NCI-H510A treated with DMSO at 0.1 percent for 48 hours (cell line): ENCODE measurements at places on chromosomes 6 and 20.

DNA sequence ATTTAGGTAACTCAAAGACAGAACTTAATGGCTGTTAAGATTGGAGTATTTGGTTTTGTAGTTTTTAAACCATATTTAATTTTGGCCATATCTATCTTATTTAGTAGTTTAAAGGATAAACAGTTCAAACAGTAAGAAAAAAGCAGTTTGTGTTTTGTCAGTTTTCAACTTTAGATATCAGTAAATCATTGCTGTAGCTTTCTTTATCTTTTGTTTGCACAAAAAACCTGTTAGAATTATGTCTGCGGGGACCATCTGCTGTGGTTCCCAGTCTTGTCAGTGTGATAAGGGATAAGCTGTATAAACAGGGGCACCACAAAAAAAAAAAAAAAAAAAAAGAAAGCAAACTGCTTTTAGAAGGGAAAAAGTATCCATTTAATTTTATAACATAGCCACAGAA is 40.9 kb downstream of the CDKAL1 start:
- peak; percentile 27 for DNase-seq

DNA sequence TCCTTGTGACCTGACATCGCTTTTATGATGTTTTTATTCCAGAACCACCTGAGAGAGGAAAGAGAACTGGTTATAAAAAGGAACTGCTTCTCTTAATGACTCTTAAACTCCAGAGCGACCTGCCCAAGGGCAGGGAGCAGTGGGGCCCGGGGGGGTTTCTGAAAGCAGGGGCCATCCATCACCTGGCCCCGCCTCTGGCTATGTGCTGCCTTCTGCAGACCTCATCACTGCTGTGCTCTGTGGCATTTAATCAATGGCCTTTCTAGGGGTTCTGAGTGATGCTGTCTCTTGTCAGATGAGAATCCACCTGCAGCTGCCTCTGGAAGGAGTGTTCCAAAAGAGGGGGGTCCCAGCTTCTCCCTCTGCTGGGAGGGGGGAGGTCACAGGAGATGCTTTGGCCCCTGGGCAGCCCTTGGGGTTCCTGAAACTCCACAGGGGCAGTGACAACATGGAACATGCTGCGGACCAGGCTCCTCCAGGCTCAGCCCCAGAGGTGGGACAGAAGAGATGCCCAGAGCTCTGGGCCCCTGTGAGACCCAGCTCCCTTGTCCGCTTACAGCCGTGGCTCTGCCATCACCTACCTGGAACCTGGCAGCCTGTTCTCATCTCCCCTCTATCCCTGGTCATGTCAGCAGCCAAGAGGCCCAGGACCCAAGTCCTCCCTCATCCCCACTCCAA is 177.1 kb upstream of the SULF2 start:
- DNase-seq: no peak

- DNase-seq: no peak
Observed at GRCh38 chr6:14614631-14615030, 497.1 kb downstream of the CD83 start.

GRCh38 chr20:14126856-14127255 is 131.5 kb downstream of the MACROD2 start:
- no peak for DNase-seq

DNA sequence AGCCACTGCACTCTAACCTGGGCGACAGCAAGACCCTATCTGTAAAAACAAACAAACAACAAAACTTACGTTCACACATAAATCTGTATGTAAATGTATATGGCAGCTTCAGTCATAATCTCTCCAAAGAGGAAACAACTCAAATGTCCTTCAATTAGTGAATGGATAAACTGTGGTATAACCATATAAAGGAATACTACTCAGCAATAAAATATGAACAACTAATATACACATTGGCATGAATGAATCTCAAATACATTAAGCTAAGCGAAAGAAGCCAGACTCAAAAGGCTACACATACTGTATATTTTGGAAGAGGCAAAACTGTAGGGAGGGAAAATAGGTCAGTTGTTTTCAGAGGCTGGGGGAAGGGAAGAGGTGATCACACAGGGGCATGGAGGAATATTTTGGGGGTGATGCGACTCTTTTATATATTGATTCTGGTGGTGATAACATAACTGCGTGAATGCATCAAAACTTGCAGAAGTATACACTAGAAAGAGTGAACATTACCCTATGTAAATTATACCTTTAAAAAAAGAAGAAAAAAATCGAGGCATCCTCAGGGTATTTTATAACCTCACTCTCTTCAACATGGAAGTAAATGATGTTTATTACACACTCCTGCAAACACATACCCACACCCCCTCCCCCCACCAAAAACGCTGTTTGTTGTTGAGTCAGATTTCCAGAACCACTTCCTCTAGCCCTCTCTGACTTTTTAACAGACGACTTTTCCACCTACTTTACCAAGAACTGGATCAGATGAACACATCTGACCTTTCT is 115.2 kb upstream of the RNF24 start:
- no peak for DNase-seq

- no peak for DNase-seq
Observed at GRCh38 chr6:169881398-169881797, 130.0 kb downstream of the ERMARD start.

DNA sequence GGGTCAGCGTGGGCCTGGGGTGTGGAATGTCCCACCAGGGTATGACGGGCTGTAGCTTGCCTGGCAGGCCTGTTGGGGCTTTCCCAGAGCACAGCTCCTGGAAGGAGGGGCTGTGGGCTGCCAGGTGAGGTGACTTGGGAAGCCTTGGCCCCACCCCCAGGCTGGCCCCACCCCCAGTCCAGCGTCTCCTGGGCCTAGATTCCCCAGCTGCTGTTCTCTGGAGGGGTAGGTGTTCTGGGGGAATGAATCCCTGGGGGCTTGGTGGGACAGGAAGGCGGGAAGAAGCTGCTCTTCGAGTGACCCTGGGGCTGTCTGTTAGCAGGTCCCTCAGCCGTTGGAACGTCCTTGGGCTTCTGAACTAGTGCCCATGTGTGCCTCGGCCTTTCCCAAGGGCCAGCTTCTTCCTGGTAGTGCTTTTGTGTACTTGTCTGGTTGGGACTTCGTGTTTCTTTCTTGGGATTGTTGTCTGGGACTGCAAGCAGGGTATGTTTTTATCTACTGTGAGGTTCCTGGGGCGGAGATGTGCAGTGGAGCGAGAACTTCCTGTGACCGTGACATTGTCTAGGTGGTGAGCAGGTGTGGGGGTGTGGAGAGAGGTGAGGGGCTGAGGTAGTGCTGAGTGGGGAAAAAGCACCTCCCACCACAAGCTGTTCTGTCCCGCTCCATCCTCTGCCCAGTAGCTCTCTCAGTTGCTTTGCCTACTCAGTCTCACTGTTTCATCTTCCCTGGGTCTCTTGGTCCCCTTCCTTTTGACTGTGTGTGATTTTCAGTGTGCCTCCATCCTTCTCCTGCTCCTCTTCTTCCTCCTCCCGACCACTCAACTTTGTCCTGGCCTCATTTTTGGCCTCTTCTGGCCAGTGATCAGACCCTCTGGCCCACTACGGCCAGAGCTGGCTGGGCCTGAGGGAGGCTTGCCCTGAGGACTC is 1.3 kb upstream of the DDR1 start:
- peak; percentile 62 for DNase-seq

GRCh38 chr20:59421089-59421488 is 120.7 kb downstream of the EDN3 start:
- DNase-seq: no peak

DNA sequence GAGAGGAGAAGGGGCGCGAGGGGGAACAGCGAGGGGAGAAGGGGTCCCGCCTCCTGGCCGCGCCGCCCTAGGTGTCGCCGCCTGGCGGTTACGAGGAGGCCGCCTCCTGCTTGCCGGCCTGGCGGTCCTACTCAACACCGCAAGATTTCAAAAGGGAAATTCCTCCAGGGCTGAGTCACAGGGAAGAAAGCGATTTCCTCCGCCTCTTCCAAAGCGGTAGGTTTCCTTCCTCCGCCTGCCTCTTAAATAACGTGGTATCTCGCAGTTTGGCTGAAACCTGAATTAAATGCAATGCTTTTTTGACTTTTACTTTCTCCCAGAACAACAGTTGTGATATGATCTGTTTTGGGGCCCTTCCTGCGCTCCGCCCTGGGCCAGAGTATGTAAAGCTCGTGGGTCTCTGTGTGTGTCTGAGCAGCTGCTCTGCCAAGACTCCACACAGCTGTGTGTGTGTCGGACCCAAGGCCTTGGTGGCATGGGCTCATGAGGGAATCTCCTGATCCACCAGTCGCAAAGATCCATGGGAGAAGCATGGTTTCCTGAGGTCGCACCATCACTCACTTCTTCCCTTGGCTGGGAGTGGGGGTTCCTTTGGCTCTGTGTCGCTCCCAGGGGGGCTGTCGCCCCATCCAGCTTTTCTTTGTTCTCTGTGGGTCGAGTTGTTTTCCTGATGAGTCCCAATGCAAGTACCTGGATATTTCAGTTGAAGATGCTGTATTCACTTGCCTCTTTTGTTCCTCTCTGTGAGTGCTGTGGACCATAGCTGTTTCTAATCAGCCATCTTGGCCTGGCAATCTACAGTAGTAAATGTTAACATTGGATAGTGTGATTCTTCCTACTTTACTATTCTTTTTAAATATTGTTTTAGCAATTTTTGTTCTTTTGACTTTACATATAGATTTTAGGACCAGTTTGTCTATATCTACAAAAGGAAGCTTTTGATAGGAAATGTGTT is 31.6 kb upstream of the NOTCH4 start:
- no peak for DNase-seq

- DNase-seq: no peak
Observed at GRCh38 chr6:38018755-38019165, 199.2 kb downstream of the ZFAND3 start.

DNA sequence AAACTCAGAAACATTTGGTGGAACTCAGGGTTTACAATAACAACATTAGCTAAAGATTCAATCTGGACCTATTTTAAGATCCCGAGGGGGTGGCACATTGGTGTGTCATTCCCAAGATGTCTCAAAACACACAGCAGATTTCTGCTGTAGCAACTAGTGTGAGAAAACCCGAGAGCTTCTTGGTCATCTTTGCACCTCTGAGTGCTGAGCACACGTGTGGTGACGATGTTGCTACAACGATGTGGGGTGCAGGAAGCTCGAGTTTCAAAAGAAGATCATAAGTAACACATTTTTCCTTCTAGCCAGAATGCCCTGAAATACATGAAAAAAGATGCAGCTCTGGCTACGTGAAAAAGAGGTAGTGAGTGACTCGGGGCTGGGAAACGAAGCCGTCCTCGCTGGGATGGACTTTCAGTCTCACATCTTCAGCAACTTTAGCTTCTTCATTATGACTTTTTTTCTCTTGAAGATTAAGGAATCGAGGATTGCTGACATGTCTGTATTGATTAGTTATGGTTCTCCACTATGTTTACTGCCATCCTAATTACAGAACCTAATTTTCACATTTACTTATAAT is 1.5 kb downstream of the RAMACL start:
- DNase-seq: no peak

GRCh38 chr6:45558858-45559257 is 181.1 kb upstream of the SUPT3H start:
- DNase-seq: no peak

DNA sequence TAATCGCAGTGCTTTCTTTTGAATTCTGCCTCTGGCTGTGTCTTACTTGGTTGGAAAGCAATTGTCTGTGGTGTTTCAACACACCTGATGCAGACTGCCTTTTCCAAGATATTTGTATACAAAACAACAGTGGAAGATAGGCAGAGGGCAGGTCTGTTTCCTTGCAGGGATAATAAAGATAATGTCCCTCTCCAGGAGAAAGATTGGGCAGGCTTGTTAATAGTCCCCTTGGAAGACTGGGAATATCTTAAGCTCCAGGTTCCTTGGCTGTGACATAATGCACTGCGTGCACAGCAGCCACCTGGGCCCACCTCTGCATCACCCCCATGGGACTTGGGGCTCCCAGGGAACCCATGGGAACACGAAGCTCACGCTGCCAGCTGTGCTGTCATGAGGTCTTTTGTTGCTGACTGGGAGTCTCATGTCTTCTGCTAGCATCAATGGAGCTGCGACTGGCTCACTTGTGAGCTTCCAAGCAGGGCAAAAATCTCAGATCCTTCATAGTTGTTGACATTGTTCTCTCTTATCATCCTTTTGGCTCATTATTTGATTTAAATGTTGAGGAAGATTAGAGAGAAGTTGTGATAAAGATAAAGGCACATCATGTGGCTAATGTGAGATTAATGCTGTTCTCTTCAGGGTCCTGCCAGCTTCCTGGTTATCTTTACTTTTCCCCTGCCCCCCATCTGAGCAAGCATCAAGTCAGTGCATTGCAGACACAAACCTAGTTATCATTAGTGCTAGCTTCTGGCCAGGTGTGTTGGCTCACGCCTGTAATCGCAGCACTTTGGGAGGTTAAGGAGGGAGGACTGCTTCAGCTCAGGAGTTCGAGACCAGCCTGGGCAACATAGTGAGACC is 107.1 kb upstream of the ASF1A start:
- no peak for DNase-seq

DNA sequence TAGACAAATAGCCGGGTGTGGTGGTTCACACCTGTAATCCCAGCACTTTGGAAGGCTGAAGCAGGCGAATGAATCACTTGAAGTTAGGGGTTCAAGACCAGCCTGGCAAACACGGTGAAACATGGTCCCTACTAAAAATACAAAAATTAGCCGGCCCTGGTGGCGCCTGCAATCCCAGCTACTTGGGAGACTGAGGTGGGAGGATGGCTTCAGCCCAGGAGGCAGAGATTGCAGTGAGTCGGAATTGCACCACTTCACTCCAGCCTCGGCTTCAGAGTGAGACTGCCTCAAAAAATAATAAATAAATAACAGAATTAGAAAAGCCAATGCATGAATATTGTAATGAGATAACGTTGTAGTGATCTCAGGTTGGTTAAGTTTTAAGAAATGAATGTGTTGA is 61.3 kb downstream of the RFX6 start:
- no peak for DNase-seq

DNA sequence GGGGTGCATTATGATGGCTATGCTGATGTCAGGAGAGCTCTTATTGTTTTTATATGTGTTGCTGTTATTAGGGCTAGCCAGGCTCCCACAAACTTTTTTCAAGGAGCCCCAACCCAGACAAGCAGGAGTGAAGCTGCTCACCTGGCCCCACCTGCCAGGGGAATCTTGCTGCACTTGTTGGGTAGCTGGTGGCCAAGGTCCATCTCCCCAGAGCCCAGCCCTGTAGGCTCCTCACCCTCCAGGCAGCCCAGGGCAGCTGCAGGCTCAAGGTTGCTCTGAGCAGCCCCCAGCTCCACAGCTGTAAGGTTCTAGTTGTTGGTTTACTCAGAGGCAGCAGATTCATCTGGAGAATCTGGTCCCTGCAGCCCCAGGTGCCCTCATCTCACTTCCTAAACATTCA is 46.8 kb upstream of the SIRPA start:
- no peak for DNase-seq

DNA sequence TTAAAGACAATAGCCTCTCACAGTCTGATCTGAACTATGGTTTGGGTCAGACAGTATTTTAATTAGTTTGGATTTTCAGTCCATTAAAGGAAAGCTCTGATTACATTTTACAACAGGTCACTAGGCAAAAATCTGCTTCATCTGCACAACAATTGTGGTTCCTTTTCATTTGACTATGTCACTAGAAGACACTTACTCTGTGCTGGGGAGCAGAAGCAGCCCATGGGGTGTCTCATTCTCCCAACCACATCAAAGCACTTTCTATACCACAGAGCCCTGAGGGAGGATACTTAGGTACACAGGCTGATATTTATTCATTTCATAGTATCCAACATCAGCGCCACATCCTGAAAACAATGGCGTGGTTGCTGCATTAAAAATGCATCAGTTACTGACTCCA is 36.6 kb upstream of the HDAC2 start:
- no peak for DNase-seq
